ENCODE measurements at places on chromosomes 1 and 21.
A peak's percentile ranks its signal among the peaks of the same experiment; 100 is the strongest.

- H3K36me3 ChIP-seq = no peaks in the 10 kb centered on the region
- H3K27me3 ChIP-seq = no peaks in the 10 kb centered on the region
- H3K4me3 ChIP-seq = peak overlapping the region; percentile 41
- peaks cover 41% of the 10 kb centered on the region for H3K4me1 ChIP-seq
- peak; percentile 52 for DNase-seq
Observed at GRCh38 chr1:66247415-66248208, 286.3 kb upstream of the SGIP1 start.

- peaks cover 15% of the 10 kb centered on the region for H3K27me3 ChIP-seq
- no peak overlapping the region for H3K27ac ChIP-seq
- no peaks in the 10 kb centered on the region for H3K36me3 ChIP-seq
- DNase-seq = no peak
- no peaks in the 10 kb centered on the region for H3K4me1 ChIP-seq
Observed at GRCh38 chr1:205665201-205666045, 14.9 kb downstream of the SLC45A3 start.

DNA sequence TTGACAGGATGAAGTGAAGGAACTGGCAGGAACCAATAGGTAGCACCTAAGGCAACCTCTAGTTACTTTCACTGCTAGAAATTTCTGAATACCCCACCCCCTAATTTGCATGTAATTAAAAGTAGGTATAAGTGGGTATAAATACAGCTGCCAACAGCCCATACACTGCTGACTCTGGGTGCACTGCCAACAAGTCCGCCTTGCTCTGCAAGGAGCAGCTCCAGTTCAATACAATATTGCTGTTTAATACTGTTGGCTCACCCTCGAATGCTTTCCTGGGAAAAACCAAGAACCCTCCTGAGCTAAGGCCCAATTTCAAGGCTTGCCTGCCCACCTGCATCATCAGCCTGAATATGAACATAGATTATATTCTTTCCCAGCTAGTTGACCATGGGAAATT, 981.9 kb downstream of the ADGRL2 start:
- no peak overlapping the region for H3K27ac ChIP-seq
- no peak for DNase-seq
- no peak overlapping the region for H3K4me3 ChIP-seq
- no peaks in the 10 kb centered on the region for H3K4me1 ChIP-seq
- H3K27me3 ChIP-seq = no peaks in the 10 kb centered on the region

DNA sequence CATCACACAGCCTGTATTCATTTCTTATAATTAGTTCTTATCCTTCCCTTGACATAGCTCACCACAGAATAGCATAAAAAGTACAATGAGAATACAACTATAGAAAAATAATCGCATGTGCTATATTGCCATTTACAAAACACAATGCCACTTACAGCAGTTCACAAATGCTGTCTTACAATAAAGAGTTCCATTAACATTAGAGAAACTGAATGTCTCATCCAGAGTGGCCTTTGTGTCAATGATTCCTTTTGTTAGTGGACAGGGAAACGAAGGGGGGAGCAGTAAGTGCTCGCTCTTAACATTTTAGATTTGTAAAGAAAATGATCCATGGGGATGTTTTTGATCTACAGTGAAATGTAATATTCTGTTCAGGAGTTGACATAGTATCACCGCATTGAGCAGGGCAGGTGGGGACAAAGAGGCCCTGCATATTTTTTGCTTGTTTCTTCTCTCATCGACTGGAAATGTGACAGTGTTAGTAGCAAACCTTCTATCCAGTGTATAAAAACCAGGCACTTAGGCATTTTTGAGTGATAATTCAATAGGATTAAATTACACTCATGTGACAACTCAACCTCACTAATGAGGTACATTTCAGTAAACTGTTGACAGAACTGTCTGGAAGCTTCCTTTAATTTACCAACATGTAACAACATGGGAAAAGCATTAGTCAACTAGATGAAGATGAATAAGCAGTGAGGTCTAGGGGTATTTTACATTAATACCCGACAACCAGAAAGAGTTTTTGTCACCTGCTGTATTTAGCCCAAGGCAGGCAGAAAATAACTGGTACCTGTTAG, 35.6 kb upstream of the RRP15 start:
- DNase-seq = no peak
- H3K27me3 ChIP-seq = no peaks in the 10 kb centered on the region
- no peaks in the 10 kb centered on the region for H3K36me3 ChIP-seq
- no peak overlapping the region for H3K27ac ChIP-seq
- no peaks in the 10 kb centered on the region for H3K4me1 ChIP-seq

DNA sequence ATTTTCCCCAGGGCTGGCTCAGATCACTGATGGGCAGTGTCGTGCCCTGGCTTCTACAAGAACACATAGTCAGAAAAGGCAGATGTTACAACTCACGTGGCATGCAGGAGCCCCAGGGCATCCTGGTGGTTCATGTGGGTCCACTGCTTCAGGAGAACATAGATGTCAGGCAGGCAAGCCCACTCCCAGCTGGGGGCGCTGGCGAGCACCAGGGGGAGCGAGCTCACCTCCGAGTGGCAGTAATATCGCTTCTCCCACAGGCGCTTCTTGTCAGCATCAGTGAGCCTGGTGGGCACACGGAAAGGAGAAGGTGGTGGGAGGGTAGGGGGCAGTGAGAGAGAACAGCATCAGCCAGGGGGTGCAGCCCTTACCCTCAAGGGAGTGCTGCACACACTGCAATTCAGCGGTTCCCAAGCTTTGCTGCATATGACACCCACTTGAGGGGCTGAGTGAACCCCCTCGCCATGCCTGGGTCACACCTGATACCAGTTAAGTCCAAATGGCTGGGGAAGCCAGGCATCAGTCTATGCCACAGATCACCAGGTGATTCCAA, 34.3 kb upstream of the PPP1R15B start:
- peaks cover 32% of the 10 kb centered on the region for H3K4me1 ChIP-seq
- H3K36me3 ChIP-seq = peaks cover 65% of the 10 kb centered on the region
- H3K27me3 ChIP-seq = no peaks in the 10 kb centered on the region
- H3K4me3 ChIP-seq = no peak overlapping the region

- H3K4me3 ChIP-seq = no peak overlapping the region
- DNase-seq = no peak
- H3K27ac ChIP-seq = no peak overlapping the region
- no peaks in the 10 kb centered on the region for H3K27me3 ChIP-seq
- no peaks in the 10 kb centered on the region for H3K36me3 ChIP-seq
Observed at GRCh38 chr1:84859866-84860265, 33.1 kb downstream of the LPAR3 start.

GRCh38 chr1:28682840-28683239, 14.3 kb downstream of the GMEB1 start:
- no peak for DNase-seq
- H3K27ac ChIP-seq = no peak overlapping the region
- no peaks in the 10 kb centered on the region for H3K4me1 ChIP-seq

DNA sequence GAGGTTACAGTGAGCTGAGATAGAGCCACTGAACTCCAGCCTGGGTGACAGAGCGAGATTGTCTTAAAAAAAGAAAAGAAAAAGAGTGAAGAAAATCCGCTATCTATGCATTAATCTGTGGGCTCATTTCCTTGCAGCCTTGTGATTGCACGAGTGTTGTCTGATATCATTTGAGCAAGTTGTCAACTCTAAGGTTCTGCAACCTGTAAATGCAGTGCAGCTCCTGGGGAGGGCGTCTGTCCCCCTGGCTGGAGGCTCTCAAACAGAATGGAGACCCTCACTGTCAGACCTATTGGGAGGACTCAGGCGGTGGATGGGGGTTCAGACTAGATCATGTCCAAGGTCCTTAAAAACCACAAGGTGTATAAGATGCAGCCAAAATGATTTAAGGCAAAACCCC, 6.2 kb downstream of the CORT start:
- no peak overlapping the region for H3K4me3 ChIP-seq
- H3K36me3 ChIP-seq = peaks cover 10% of the 10 kb centered on the region
- H3K27ac ChIP-seq = no peak overlapping the region
- DNase-seq = no peak

GRCh38 chr21:21715266-21715969, 717.2 kb downstream of the NCAM2 start:
- H3K4me1 ChIP-seq = no peaks in the 10 kb centered on the region
- no peaks in the 10 kb centered on the region for H3K27me3 ChIP-seq
- no peaks in the 10 kb centered on the region for H3K36me3 ChIP-seq
- H3K4me3 ChIP-seq = no peak overlapping the region
- DNase-seq = no peak

DNA sequence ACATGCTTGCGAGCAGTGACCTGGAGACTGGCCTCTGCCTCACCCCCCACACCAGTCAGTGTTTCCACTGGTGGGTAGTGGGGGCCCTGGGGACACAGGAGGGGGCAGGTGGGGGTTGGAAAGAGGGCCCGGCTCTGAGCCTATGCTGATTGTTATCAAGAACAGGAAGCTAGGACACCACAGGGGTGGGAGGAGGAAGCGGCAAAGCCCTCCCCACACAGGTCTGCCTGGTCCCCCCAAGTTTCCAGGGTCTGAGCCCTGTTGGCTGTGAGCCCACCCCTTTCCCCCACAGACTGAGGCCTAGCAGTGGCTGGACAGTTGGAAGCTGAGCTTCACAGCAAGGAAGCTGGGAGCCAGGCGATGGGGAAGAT, 1.6 kb upstream of the PTPN7 start:
- peaks cover 14% of the 10 kb centered on the region for H3K36me3 ChIP-seq
- peak; percentile 65 for DNase-seq
- H3K27me3 ChIP-seq = no peaks in the 10 kb centered on the region
- peak overlapping the region; percentile 94 for H3K27ac ChIP-seq
- H3K4me1 ChIP-seq = peaks cover 96% of the 10 kb centered on the region

- no peak for DNase-seq
- H3K27me3 ChIP-seq = no peaks in the 10 kb centered on the region
- no peak overlapping the region for H3K4me3 ChIP-seq
- H3K27ac ChIP-seq = no peak overlapping the region
- no peaks in the 10 kb centered on the region for H3K36me3 ChIP-seq
Observed at GRCh38 chr1:39957299-39958015, 2.5 kb downstream of the MFSD2A start.

GRCh38 chr21:34883491-34884271, 165.4 kb downstream of the RUNX1 start:
- H3K36me3 ChIP-seq = peaks cover 29% of the 10 kb centered on the region
- H3K4me1 ChIP-seq = peaks cover 29% of the 10 kb centered on the region
- no peaks in the 10 kb centered on the region for H3K27me3 ChIP-seq
- no peak overlapping the region for H3K27ac ChIP-seq
- H3K4me3 ChIP-seq = peak overlapping the region; percentile 0

DNA sequence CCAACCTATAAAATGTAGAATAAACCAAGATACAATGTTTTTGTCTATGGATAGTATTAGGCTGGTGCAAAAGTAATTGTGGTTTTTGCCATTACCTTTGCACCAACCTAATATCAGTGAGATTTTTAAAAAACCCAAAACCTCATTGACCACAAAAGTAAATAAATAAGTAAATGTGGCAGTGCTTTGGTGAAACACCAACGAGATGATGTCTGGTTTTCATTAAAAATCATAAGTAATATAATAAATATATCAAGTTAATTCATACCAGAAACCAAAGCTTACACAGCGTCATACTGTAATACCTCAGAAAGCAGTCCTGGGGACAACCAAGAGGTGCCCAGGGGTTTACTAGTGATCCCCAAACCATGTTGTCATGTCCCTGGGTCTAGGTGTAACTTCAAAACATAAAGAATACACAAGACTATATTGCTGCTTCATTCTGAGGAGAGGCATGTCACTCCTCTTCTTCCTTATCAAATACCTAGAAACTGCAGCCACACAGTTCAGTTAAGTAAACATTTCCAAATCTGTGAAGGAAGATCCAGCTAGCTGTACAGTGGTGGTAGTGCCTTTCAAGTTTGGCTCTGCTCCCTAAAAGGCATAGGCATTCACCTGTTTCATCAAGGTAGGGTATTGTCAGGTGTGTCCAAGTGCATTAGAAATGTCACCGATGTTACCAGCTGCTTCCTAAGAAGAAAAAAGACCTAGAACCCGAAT, 51.6 kb upstream of the ZC3H11B start:
- H3K27ac ChIP-seq = no peak overlapping the region
- no peaks in the 10 kb centered on the region for H3K36me3 ChIP-seq
- no peak overlapping the region for H3K4me3 ChIP-seq
- peaks cover 7% of the 10 kb centered on the region for H3K27me3 ChIP-seq

GRCh38 chr1:62941780-62942179, 157.8 kb downstream of the ATG4C start:
- no peaks in the 10 kb centered on the region for H3K4me1 ChIP-seq
- no peak overlapping the region for H3K27ac ChIP-seq
- no peaks in the 10 kb centered on the region for H3K36me3 ChIP-seq
- H3K27me3 ChIP-seq = no peaks in the 10 kb centered on the region
- no peak for DNase-seq
- no peak overlapping the region for H3K4me3 ChIP-seq

- no peak overlapping the region for H3K27ac ChIP-seq
- no peaks in the 10 kb centered on the region for H3K4me1 ChIP-seq
- H3K4me3 ChIP-seq = no peak overlapping the region
- H3K36me3 ChIP-seq = no peaks in the 10 kb centered on the region
Observed at GRCh38 chr1:65103807-65104206, 44.2 kb upstream of the AK4 start.

DNA sequence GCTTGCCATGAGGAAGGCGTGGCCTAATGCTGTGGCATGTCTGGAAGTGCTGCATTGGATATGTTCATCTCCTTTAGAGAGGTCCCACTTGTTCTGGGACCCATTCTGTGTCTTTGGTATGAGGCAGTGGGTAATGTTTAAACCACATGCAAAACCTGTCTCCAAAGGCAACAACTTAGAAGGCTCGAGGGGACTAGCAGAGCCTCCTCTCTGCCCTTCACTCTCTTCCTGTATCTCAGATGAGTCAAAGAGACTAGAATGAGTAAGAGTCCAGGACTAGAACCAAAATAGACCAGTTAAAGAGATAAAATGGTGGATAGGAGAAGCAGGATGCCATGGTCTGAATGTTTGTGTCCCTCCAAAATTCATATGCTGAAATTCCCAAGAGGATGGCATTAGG, 220.8 kb upstream of the KIAA0040 start:
- no peaks in the 10 kb centered on the region for H3K4me1 ChIP-seq
- H3K36me3 ChIP-seq = no peaks in the 10 kb centered on the region
- H3K4me3 ChIP-seq = no peak overlapping the region
- H3K27ac ChIP-seq = no peak overlapping the region
- H3K27me3 ChIP-seq = no peaks in the 10 kb centered on the region

DNA sequence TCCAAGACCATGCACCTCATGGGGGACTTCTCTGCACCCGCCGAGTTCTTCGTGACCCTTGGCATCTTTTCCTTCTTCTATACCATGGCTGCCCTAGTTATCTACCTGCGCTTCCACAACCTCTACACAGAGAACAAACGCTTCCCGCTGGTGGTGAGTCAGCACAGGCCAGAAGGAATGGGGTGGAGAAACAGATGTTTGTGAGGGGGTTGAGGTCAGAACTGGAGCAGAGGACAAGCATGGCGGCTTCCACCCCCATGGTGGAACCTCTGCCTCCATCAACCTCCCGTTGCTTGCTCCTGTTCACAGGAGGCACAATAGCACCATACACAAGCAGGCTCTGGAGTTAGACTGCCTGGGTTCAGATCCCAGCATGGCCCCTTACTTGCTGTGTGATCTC, 6.9 kb upstream of the ATXN7L2 start:
- H3K4me3 ChIP-seq = no peak overlapping the region
- H3K27ac ChIP-seq = no peak overlapping the region
- peaks cover 22% of the 10 kb centered on the region for H3K27me3 ChIP-seq
- H3K36me3 ChIP-seq = no peaks in the 10 kb centered on the region

- no peaks in the 10 kb centered on the region for H3K4me1 ChIP-seq
- H3K27ac ChIP-seq = no peak overlapping the region
- H3K4me3 ChIP-seq = no peak overlapping the region
- DNase-seq = no peak
- no peaks in the 10 kb centered on the region for H3K36me3 ChIP-seq
Observed at GRCh38 chr1:217599154-217599553, 31.7 kb downstream of the GPATCH2 start.

All from CD4-positive, alpha-beta T cell (primary cell).